ENCODE measurements at places on chromosomes 12 and 14.

- no peak for DNase-seq
These were observed 11.3 kb downstream of the ABHD12B start for GRCh38 chr14:50882932-50883826.

DNA sequence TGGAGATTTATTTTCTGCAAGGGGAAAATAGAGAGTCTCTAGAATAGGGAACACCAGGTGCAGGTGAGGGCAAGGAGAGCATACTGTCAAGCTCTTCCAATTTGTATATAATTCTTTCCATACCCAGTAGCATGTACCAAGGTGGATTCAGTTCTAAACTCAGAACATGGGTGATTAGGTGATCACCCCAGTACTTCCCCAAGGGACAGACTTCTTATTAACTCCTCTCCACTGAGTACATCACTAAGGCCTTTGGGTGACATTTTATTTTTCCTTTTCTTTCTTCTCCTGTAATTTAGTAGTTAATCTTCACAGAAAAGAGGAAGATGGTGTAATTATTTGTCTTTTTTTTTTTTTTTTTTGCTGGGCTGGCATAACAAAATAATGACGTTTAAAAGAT is 54.2 kb downstream of the DIP2B start:
- no peak for DNase-seq

DNA sequence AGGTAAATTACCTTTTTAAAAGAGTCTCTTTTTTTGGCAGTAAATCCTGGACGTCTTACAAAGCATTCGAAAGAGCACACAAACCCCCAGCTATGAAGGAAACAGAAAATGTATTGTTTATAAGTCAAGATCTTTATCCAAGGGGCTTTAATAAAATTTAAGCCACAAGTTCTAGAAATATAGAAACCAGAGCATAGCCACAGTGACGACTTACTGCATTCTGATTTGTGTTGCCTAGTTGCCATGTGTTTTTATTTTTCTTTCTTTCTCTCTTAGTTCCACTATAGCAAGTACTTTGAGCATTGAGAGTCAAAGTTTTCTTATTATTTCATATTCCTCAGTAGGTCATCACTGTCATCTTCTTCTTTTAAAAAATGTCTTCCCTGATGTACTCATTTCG is 47.8 kb upstream of the TBPL2 start:
- no peak for DNase-seq

GRCh38 chr12:128387811-128388422 is 120.9 kb downstream of the TMEM132C start:
- peak; percentile 9 for DNase-seq

- no peak for DNase-seq
These were observed 3.9 kb upstream of the RNU6-7 start for GRCh38 chr14:32197919-32198318.

Measured in CD4-positive, alpha-beta T cell treated with Interleukin-4 for 1 hour (primary cell).